Left colon (tissue), 2 donors: ENCODE measurements at places on chromosomes 5 and 9. TPM values are rescaled to one million over a fixed set of nuclear protein-coding genes. Genes with fewer than 3 reads are reported as not detected.

Gene RLN2
- total RNA-seq, result 0.28 TPM

- DNase-seq, result no peak
Observed at GRCh38 chr9:134858051-134858841, 22.4 kb upstream of the FCN2 start.

- DNase-seq, result no peak
Observed at GRCh38 chr5:108529381-108529780, 147.5 kb upstream of the FBXL17 start.

GRCh38 chr9:101050650-101051049 lies 22.1 kb downstream of the PLPPR1 start:
- no peak for DNase-seq

Gene MACROH2A1
- total RNA-seq, result 216 TPM

Gene PCDHB15
- 0.49 TPM for total RNA-seq

Gene TMEM174
- total RNA-seq, result not detected

DNA sequence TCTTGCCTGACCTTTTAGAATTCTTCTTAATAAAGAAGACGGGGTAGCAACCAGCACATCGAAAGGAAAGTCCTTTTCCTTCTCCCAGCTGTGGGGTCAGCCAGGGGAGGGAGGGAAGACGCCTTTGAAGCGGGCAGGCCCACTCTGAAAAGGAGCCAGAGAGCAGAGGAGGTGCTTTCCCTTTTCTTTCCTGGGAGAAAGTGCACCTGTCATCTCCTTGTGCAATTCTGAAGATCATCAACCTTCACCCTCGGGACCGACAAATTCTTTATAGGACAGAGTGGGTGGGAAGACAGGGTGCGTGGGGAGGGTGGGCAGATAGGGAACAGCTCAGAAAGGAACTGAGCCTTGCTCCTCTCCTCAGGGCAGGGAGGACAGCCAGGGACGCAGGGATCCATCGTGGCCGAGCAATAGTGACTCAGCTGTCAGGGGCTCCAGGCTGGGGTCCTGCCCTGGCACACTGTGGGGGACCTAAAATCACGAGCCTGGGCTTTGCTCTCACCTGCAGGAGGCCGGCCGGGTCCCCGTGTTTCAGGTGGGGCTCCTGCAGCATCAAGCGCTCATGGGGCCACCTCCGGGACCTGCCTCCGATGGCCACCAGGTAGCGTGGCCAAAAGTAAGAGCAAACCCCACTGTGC lies 141.0 kb downstream of the OLFM1 start:
- DNase-seq, result no peak

DNA sequence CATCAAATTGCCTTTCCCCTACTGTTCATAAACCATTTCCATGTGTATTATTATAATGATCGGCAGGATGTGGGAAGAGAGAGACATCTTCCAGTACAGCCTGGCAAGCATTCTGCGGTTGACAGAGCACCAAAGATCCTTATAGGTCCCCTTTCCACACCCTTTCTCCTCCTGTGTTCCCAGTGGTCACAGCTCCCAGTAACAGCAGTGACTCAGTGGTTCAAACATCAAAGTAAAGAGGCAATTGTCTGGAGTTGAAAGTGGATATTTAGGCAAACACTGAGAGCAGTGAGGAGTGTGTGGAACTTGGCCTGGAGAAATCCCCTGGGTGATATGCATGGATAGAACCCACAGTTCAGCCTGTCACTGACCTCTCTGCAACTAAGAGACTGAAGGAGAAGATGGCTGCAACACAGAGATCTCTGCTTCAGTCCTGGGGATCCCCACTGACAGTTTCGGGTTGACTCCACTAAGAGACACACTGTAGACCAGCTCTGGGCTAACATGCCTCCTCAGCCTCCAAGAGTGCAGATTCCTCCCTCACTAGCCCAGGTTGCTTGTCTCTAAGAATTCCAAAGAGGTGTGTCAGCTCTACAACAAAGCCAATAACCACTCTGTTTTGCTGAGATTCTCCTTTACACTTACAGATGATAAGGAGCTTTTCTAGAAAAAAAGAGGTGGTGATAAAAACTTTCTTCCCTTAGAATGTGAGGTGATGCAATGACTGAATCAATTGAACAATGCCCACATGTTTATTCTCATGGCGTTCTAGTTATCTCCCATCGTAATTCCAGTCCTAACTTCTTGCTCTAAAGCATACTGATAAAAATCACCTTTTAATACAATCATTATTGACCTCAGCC lies 94.4 kb upstream of the IL6ST start:
- no peak for DNase-seq

Gene TEK
- total RNA-seq, result 4.2 TPM
